ENCODE measurements at places on chromosomes 11 and 22.
A peak's percentile ranks its signal among the peaks of the same experiment; 100 is the strongest.

DNA sequence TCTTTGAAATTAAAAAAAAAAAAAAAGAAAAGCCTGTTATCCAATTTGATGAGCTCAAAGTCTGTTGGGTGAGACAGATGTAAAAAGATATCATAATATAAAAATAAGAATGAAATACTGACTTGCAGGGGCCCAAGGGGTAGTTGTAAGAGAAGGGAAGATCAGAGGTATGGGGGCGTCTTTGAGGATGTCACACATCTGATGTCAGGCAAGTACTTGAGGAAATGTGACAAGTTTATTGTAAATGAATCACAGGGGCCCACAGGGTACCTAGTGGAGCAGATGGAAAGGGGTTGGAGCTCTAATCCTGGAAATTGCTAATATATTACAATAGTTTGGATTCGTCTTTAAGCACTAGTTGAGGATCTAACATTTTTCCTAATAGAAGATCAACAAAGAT lies 131.6 kb downstream of the MAML2 start:
- no peak for DNase-seq

DNA sequence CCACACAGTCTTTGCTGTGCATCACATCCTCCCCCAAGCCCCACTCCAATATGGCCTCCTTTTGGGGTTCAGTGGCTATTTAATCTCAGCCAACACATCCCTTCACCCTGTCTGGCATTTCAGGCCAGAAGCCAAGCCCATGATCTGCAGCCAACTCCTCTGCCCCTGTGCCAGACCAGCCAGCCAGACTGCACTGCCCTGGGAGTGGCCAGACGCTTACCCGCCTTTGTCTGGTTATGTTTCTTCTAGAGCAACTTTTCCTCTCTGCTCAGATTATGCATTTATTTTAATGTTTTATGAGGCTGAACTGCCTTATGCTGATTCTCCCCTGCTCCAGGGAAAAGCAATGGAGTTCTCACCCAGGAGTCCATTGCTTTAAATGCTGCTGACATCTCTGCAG lies 206.7 kb upstream of the TBCEL start:
- DNase-seq = no peak

DNA sequence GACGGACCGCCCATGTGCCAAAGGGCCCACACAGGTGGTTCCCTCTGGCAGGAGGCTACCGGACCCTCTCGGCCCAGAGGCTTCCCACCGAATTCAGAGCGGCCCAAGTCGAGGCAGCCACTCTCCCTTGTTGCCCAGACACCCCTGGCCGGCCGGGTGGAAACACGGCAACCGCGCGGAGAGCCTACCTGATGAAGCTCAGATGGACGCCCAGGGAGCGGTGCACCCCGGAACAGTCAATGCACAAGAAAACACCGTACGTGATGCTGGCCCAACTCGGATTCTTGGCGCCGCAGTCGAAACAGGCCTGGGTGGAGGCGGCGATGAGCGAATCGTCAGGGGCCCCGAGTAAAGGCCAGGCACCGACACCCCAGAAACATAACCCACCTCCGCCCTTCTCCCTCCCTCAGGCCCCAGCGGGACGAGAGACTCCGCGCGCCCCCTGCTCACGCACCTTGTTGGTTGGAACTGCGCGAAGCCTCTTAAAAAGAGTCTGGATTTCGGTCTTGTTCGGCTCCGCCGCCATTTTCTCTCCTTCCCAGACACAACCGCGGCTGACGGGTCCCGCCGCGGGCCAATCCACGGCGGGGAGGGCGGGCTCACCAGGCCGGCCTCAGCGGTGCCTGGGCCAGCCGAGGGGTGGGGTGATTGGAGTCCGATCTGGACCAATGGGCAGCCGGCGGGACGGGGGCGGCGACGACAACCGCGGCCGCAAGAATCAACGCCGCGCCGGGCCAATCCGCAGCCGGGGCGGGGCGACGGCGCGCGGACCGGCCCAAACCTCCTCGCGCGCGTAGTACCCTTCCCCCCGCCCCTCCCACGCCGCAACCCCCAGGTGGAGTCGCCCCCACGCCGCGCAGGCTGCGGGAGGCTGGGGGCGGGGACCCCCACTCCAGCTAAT lies at the start of gene ARFGAP2:
Gene ARFGAP2, minus strand, starts transcription at position 552 of the 901 bp plus-strand sequence. Its CDS starts 26 bp downstream, at position 526.
- peak; percentile 92 for DNase-seq

DNA sequence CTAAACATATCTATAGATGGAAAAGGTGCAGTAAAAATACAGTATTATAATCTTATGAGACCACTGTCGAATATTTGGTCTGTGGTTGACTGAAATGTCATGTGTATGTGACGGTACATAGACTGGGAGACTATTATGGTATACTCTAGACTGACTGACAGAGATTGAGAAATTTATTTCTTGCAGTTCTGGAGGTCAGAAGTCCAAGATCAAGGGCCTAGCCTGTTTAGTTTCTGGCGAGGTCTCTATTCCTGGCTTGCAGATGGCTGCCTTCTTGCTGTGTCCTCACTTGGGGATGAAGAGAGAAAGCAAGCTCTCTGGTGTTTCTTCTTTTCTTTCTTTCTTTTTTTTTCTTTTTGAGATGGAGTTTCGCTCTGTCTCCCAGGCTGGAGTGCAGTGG lies 7.3 kb upstream of the OSBP2 start:
- no peak for DNase-seq

- no peak for DNase-seq
Observed at GRCh38 chr11:75100314-75100713, 3.6 kb upstream of the OR2AT4 start.

DNA sequence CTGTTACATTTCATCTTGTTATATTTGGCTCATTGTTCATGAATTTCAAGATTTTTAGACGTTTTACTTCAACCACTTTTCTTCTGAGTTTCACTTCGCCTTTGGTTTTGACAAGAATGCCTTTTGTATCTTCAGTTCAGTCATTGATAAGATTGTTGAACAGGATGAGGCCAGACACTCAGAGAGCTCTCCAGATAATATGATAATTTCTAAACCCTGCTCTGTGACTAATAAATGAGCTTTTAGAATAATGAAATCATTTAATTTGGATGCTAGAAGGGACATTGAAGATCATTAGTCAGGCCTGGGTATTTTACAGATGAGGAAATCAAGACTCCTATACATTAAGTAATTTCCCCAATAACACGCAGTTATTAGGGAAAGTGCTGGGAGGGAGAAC lies 37.2 kb upstream of the GRAMD1B start:
- DNase-seq = no peak

- no peak for DNase-seq
Observed at GRCh38 chr11:120132645-120133185, 5.2 kb downstream of the TRIM29 start.

GRCh38 chr11:124115782-124116616 lies 749 bp downstream of the VWA5A start:
- DNase-seq = no peak

DNA sequence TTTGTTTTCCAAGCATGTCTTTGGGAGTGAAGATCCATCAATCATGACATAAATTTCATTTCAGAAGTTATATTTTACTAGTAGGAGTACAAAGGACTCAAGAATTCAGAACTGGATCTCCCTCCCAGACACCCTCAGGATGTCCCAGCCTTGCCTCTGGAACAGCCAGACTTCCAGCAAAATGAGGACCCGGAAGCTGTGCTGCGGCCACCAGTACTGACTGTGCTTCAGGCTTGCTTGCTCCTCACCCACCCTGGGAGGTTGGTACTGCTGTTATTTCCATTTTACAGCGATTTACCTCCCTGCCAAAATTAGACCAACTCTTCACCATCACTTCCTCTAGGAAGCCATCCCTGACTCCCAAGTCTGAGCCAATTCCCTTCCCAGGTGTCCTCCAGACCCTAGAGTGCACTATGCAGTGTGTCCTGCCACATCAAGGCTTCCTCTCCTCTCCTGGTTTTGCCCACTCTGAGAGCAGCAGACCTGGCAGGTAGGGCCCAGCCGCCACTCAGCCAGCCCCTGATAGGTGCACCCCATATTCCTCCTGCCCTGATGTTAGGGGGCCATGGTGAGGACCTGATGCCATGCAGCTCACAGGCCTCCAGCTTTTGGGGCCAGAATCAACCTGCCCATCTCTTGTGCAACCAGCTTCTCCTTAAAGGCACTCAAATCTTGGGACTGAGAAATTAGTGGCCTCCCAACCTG lies 47.3 kb upstream of the WNT7B start:
- no peak for DNase-seq

DNA sequence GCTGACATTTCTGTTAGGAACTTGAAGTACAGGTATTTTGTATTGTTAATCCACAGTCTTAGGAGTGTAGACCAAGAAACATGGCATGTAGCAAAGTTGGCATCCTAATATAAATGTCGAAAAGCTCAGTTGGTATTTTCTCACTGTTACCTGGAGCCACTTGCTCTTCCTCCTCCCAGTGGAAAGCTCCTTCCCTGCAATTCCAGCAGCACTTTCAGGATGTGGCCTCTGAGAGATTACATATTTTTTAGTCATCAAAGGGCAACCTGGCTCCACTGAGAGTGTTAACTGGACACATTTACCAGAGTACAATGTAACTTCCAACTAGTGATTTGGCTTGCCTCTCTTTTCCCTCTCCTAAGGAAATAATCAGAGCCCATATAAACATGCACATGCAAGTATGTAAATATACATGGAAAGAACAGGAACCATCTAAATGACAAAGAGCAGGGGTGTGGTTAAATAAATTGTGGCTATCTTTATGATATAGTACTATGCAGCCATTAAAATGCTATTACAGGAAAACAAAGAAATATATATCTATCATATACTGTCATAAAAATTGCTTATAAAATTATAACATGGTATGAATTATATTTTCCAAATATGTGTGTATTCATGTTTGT lies 14.3 kb upstream of the EED start:
- DNase-seq = no peak

DNA sequence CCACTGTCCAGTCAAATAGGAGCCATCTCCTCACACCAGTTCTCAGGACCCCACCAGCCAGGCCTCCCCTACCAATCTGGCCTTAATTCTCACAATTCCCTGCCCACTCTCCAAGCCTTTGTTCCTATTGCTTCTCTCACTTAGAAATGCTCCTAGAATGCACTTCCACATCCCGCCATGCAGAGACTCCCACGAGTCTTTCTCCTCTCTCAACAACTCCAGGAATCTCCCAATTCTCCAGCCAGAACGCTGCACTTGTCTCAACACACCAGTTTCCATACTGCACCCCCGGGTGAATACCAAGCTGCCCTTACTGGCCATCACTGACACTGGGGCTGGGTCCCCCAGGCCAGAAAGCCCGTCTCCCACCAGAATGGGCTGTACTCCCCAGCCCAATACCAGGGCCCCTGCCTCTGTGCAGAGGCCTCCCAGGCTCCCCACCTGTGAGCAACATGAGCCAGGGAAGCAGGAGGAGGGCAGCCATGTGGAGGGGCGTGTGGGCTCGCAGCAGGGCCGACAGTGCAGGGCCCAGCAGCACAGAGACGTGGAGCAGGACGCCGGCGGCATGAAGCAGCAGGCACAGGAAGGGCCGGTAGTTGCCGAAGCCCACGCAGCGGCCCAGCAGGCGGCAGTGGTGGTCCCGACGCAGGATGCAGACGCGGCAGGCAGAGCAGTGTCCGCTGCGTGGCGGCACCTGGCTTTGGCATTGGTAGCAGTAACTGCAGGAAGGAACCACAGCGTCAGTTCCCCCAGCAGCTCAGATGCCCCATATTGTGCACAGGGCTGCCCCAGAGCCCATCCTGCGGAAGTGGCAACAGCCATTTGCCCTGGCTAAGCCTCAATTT lies 2.4 kb downstream of the ZDHHC24 start:
- DNase-seq = peak; percentile 59

GRCh38 chr11:103542851-103543250 lies 433.6 kb downstream of the DYNC2H1 start:
- no peak for DNase-seq

GRCh38 chr11:1336836-1337646 lies 27.6 kb upstream of the TOLLIP start:
- peak; percentile 53 for DNase-seq

DNA sequence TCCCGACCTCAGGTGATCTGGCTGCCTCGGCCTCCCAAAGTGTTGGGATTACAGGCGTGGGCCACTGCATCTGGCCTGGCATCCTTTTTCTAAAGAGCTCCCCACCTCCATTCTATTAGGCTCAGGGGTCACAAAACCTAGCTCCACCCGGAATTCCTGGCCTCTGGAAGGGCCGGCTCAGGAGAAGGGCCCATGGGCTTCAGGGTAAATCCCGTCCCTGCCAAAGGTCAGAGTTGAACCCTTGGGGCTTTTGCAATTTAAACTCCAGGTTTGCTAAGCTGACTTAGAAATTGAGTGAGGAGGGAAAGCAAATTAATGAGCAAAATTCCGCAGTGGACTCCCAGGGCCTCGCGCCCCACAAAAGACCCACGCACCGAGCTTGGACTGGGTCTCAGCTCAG lies 48.3 kb downstream of the RPS6KA4 start:
- no peak for DNase-seq

- DNase-seq = no peak
Observed at GRCh38 chr11:116042146-116042545, 537.9 kb upstream of the CADM1 start.

GRCh38 chr11:14262271-14262846 lies 96.6 kb downstream of the RRAS2 start:
- no peak for DNase-seq

DNA sequence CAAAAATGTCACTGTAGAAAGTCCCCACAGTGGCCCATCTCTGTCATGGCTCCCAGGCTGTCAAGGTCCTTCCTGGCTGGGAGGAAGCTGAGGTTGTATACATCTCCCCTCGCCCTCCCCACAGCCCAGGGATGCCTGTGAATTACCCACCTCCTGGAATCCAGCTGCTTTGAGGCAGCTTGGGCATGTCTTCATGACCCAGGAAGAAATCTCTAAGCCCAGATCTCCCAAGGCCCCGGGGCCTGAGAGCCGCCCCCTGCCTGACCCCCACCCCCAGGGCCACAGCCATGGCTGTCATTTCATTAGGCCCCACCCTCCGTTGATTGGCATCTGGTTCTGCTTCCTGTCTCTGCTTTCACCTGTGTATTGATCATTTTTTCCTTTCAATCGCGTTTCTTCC lies 207.5 kb downstream of the TBC1D22A start:
- no peak for DNase-seq

GRCh38 chr22:22080270-22080669 lies 97.7 kb upstream of the TOP3B start:
- no peak for DNase-seq

GRCh38 chr11:125923012-125923579 lies 18.8 kb downstream of the DDX25 start:
- no peak for DNase-seq

GRCh38 chr22:37428649-37429586 lies 1.6 kb upstream of the ELFN2 start:
- peak; percentile 42 for DNase-seq

GRCh38 chr11:6360183-6360582 lies 30.1 kb upstream of the SMPD1 start:
- no peak for DNase-seq

- DNase-seq = no peak
Observed at GRCh38 chr11:1219834-1220815, 2.7 kb upstream of the MUC5B start.

GRCh38 chr11:27041141-27041899 lies 705 bp downstream of the BBOX1 start:
- no peak for DNase-seq

DNA sequence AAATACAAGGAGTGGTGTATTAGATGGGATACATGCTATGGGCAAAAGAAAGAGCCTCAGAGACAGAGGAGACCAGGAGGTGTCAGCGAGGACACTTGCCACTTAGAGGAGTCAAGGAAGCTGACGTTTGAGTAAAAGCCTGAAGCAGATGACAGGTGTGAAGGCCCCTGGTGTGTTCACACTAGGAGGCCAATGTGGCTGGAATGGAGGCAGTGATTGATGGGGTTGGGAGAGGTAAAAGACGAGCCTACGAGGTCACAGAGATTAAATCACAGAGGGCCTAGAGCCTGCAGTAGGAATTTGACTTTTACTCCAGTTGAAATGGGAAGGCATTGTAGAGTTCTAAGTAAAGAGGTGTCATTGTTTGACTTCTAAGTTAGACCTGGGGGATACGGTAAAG lies 12.0 kb upstream of the GDPD5 start:
- DNase-seq = no peak
